NK-92 treated with Interleukin-12 subunit alpha and Interleukin-12 subunit beta, amount 100 ng/mL, for 24 hours (cell line): ENCODE measurements at places on chromosomes 6 and 20.

GRCh38 chr6:161575523-161576254 lies 301.8 kb upstream of the AGPAT4 start:
- DNase-seq = no peak

DNA sequence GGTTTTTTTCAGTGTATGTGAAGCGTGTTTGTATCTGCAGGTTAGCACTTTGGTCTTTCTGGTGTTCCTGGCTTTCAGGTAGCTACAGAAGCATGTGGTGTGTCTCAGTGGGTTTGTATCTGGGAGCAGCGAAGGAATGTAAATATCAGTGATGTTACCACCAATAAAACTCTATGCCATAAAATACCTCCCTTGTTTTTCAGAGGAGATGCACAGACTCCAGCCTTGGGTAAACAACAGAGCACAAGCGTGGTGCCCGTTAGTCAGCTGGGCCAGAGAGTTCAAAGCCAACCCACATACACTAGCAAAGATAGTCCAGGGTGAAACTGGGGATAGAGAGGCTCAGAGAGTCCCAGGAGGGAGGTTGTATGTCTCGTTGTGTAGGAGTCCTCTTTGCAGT lies 393.8 kb downstream of the SMOC2 start:
- DNase-seq = no peak

DNA sequence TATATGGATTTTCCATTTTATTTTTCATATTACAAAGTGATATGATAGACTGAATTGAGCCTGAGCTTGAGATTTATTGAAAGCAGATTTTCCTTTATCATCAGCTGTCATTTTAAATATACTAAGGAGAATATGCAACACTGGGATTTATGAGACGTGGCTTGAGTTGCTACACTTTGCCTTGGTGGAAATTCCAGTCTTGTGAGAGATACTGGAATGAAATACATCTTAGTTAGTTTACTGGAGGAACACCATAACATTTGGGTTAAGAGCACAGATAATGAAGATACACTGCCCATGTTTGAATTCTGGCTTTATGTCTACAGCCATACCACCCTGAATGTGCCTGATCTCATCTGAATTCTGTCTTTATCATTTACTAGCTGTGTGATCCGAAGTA lies 86.5 kb upstream of the IFNGR1 start:
- no peak for DNase-seq

GRCh38 chr6:119024111-119024510 lies 54.4 kb downstream of the FAM184A start:
- no peak for DNase-seq

GRCh38 chr6:153957394-153957793 lies 81.6 kb upstream of the OPRM1 start:
- DNase-seq = no peak

- no peak for DNase-seq
These were observed 13.3 kb downstream of the SLA2 start for GRCh38 chr20:36632487-36633284.
